NCI-H1694 (cell line): ENCODE measurements at places on chromosomes 7 and 10.

GRCh38 chr7:152986376-152986775, 226.8 kb downstream of the ACTR3B start:
- no peak for DNase-seq

DNA sequence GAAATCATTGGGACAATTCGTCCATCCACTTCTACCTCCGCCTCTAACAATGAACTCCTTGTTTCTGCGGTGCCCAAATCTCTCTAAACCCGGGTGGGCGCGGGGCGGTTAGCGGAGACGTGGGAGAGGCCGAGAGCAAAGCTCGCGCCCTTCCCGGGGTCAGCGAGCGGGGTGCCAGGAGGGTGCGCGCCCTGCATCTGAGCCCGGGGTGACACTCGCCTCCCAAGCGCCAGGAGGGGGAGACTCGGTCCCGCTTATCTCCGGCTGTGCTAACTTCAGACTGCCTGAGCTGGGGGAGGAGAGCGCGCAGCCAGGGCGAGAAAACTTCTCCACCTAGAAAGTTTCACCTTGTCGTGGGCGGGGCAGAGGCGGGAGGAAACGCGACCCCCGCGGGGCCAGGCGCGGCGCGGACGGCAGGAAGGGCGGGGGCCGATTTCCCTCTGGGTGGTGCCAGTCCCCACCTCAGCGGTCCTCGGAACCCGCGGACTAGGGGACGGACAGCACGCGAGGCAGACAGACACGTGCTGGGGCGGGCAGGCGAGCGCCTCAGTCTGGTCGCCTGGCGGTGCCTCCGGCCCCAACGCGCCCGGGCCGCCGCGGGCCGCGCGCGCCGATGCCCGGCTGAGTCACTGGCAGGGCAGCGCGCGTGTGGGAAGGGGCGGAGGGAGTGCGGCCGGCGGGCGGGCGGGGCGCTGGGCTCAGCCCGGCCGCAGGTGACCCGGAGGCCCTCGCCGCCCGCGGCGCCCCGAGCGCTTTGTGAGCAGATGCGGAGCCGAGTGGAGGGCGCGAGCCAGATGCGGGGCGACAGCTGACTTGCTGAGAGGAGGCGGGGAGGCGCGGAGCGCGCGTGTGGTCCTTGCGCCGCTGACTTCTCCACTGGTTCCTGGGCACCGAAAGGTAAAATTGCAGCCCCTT, at the start of gene MET:
MET (plus strand) TSS at position 516 of the 915 bp plus-strand sequence. CDS start 26,889 bp downstream, outside the sequence.
- no peak for DNase-seq

DNA sequence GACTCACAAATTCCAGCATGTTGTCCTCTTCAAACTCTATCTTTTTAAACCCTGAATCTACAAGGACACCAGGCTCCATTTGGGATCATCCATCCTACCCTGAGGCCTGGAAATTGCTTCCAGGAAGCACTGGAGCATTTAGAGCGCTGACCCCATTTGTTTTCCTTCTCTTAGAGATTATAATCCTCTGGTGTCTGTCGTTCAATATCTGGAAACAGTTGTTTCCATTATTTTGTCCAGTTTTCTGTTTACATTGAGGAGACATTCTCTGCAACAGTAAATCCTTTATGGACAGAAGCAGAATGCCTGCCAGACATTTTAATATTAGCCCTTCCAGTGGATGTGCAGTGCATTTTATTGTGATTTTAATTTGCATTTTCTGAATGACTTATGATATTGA, 119.4 kb upstream of the MEOX2 start:
- no peak for DNase-seq

GRCh38 chr10:96254976-96255375, 16.4 kb downstream of the BLNK start:
- no peak for DNase-seq

DNA sequence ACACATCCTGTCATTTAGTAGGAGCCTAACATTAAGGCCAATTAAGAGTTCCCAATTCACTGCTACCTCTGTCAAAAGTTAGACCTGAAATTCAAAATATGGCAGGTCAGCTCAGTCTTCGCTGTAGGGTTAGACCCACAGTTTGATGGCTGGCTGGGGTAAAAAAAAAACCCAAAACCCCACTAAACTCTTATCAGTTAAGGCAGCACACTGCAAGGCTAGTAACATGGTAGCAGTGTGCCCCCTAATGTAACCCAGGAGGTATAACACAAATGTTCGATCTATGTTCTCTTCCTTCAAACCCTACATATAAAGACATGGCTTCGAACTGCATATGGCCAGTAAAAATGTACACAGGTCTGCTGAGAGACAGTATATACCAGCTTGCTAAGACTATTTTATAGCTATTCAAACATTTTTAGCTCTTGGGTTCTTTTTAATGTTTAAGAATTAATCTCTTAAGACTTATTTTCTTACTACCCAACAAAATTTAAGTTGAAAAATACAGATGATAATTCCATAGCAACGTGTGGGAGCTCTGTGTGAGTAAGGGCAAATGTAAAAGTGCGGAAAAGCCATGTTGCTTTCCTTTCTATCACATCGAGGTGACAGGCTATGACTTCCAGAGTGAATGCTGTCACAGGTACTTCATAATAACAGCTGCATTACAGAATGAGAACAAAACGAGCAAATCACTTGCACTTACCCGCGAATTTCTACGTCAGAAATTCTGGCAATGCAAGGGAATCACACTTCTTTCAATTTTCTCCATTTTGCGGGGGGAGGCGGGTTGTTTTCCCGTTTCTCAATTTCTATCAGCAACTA, 168.4 kb upstream of the IMMP2L start:
- DNase-seq, result peak; percentile 19

- DNase-seq, result no peak
Observed at GRCh38 chr7:77580762-77581350, 43.8 kb downstream of the PTPN12 start.
